ENCODE measurements at places on chromosomes 7 and 10.

GRCh38 chr7:13633857-13634256 is 355.6 kb downstream of the ETV1 start:
- no peak for DNase-seq

DNA sequence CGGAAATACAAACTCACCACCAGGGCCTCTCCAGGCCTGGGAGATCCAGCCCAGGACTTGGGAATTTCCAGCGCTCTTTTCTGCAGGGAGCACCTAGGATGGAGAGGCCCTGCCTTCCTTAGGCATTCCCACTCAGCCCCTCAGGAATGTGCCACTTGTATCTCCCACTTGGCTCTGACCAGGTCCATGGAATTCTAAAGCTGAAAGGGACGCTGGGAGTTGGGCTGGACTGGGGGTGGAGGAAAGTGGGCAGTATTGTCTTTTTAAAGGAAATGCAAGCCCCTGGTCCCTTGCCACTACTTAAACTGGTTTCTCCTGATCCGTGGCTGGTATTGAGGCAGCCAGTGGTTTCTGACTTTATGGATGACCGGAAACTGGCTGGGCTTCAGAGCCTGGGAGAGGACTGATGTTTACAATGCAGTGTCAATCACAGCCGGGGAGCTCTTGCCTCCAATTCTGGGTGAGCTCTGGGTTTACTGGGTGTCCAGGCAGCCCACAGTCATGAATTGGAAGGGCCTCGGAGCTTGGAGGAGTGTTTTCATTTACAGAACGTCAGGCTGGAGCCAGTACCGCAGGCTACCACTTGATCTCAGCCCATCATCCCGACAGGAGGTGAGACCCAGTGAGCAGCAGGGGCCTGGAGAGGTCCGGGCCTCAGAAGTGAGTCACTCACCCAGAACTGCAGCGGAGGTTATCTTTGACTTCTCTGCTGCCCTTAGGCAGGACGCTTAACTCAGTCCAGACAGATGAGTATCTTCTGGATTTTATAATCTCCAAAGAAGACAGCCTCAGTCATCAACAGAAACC is 27.3 kb downstream of the AGAP3 start:
- no peak for DNase-seq

DNA sequence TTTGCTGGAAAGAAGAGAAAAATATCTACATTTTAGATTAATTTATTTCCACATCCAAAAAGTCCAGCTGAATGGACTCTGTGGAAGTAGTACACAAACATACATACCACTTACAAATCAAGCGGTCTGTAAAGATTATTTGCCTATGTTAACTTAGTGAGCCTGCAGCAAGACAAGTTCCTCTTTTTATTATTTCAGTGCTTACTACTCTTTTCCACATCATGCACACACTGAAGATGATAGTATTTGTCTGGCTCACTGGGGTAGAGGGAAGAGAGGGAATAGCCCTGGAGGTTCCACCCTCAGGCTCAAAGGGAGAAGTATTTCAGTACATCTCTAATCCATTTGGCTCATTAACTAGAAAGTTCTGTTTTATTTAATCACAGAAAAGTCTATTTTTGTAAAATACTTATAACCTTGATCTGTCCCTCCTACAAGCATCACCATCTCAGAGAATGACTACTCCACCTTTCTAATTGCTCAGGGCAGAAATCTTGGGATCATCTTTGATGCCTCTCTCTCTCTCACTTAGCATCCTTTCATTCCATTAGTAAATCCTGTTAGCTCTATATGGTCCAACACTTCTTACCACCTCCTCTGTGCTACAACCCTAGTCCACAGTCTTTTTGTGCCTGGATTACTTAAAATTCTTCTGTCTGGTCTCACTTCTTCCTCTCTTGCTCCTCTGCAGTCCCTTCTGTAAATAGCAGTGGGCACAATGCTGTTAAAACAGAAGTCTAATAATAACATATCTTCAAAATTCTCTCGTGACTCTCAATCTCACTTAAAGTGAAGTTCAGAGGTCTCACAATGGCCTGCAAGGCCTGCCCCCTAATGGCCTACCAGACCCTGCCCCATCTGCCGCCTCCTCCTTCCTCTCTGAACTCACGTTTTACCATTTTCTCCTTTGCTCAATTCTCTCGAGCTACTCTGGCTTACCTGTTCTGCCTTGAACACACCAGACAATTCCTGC is 64.3 kb upstream of the CCDC6 start:
- DNase-seq: no peak

GRCh38 chr7:138499340-138499739 is 39.3 kb downstream of the TRIM24 start:
- no peak for DNase-seq

DNA sequence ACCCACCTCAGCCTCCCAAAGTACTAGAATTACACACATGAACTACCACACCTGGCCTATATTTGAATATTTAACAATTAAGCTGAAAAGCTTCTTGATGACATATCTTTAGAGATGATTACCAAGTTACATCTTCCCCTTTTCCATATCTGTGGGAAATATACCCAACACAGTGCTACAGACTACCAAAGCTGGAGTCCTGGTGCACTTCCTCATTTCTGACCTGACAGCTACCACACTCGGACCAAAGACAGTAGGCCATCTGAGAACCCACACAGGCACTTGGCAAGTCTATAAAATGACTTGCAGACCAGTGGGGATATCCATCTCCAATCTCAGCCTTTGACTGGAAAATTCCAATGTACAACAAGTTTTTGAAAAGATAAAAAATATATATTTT is 270.4 kb upstream of the KLF14 start:
- no peak for DNase-seq

DNA sequence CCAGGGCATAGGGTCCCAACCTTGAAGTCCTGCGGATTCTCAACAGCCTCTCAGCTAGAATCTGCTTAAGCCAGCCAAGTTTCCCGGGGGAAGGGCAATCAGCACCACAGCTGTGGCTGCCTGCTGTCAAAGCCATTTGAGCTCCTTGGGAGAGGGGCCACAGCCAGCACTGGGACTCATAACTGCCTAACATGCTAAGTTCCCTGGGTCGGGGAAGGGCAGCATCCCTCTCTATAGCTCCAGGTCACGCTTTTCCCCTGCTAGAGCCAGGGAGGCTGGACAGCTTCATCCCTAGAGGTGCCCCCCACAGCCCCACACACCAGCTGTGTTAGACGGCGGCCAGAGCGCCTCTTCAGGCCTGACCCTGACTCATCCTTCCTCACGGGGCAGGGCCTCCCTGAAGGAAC is 49.6 kb upstream of the PDE1C start:
- DNase-seq: no peak

- DNase-seq: no peak
These were observed 329.4 kb downstream of the KCNMA1 start for GRCh38 chr10:77308084-77308732.

DNA sequence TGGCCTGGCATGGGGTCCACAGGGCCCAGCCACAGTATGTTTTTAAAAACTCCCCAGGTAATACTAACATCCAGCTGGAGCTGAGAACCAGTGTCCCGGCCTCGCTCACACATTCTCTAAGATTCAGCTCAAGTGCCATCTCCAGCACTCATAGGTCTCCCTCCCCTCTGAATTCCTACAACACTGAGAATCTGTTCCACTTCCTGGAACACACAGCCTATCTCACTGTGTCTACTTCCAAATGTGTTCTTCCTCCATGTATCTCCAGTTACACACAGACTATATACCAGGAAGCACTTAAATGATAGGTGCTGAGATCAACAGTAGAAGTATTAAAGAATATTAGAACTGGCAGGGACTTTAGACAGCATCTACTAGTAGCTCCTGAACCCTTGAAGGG is 10.7 kb downstream of the GOT1 start:
- no peak for DNase-seq

GRCh38 chr7:13047061-13047460 is 359.6 kb downstream of the ARL4A start:
- no peak for DNase-seq

- DNase-seq: no peak
These were observed 29.4 kb downstream of the TSPAN12 start for GRCh38 chr7:120828528-120828927.

DNA sequence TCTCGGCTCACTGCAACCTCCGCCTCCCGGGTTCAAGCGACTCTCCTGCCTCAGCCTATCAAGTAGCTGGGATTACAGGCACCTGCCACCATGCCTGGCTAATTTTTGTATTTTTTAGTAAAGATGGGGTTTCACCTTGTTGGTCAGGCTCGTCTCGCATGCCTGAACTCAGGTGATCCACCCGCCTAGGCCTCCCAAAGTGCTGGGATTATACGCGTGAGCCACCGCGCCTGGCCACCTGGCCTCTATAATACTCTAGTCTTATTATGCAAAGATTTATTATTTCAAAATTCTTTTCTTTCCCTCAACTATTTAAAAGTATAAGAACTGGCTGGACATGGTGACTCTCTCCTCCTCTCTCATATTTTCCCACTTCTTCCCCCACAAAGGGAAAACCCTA is 30.0 kb upstream of the C1GALT1 start:
- DNase-seq: no peak

DNA sequence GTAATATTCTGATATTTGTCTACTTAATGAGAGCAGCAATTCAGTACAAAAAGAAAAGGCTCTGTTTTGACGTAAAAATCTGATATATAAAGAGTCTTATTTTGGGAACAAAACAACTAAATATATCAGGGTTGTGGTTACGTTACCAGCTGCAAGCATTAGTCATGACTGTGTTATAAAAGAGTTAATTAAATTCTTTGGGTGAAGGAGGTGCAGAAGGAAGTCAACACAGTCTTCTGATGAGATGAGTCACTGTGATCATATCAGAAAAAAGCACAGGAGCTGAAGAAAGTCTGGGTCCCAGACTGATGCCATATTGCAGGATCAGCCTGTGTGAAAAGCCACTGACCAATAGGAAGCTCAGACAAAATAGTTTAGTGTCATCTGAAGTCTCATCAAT is 234.3 kb upstream of the TEX47 start:
- DNase-seq: no peak

DNA sequence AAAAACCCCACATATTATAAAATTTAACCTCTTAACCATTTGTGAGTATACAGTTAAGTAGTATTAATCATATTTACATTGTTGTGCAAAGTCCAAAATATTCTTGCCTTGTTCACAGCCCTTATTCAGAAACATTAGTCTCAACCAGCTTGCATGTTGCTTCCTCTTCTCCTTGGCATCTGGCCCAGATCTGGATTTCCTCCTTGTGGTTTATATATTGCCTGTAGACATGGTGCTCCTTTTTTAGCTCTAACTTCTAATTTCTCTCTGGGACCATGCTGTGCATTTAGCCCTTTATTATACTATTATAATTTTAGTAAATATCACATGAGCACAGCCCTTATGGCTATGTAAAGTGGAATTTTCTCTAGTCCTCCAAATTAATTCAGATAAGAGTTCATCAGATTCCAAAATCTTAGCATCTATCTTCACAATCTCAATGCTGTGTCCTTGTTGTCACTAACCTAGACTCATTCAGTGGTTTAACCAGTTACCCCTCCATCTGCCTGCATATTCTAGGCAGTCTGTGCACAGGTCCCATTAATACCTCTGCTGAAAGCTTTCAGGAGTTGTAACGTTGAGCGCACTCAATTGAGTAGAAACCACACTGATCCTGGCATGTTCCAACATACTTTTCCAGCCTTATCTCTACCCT is 7.9 kb downstream of the CPED1 start:
- DNase-seq: no peak

Data from activated CD4-positive, CD25-positive, alpha-beta regulatory T cell treated with anti-CD3 and anti-CD28 coated beads, Interleukin-2, amount 50 U/mL, for 72 hours (primary cell).